CD8-positive, alpha-beta memory T cell (primary cell): ENCODE measurements at places on chromosomes 6 and 20.

- no peak for DNase-seq
Measured at GRCh38 chr6:16064671-16065072, 64.2 kb upstream of the MYLIP start.

- DNase-seq, result no peak
Measured at GRCh38 chr6:130831607-130832006, 4.4 kb downstream of the SMLR1 start.

DNA sequence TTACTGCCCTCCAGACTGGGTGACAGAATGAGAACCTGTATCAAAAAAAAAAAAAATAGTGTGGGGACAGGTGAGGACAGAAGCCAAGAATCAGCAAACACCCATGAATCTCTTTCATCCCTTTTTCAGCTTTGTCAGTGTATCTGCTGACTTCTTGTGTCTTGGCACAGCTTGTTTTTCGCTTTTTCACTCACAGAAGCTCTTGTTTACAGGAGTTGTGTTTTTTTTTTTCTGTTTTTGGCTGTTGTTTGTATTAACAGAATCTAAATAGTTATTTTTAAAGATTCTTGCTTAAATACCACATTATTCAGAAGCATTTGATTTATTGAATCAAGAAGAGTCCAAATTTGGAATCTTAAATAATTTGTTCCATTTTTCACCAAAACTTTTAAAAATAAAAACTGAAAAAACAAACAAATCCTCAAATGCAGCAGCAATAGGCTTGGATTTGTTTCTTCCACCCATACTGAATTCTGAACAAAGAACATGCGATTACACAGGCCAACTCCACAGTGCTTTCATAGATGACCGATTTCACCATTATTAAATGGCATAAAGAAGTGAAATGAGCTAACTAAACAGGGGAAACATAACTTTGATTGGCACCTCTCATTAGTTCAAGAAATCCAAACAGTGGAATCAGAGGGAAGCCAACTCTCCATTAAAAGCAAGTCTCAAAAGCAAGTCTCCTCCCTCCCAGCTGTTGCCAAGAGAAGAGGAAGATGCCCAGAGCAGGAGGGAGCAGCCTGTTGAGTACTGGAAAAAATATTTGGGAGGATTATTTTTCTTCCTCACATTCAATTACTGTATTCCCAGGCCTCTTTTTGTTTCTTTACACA, 27.2 kb upstream of the GPR63 start:
- no peak for DNase-seq

DNA sequence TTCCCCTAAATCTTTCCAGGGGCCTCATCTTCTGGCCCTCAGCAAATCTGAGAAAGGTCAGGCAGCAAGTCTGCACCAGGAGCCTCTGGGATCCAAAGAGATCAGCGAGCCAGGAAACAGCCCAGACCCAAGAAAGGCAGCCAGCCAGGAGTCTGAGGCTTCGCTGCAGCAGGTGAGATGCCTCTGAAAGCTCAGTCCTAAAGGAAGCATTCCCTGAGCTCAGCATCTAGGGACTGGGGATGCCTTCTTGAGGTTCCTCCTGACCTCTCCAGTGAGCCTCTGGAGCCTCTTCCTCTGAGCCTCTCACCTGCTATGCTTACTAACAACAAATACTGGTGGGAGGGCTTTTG, 118.8 kb upstream of the MAFB start:
- DNase-seq, result no peak

- no peak for DNase-seq
Measured at GRCh38 chr6:37321101-37321500, 32.7 kb upstream of the RNF8 start.

DNA sequence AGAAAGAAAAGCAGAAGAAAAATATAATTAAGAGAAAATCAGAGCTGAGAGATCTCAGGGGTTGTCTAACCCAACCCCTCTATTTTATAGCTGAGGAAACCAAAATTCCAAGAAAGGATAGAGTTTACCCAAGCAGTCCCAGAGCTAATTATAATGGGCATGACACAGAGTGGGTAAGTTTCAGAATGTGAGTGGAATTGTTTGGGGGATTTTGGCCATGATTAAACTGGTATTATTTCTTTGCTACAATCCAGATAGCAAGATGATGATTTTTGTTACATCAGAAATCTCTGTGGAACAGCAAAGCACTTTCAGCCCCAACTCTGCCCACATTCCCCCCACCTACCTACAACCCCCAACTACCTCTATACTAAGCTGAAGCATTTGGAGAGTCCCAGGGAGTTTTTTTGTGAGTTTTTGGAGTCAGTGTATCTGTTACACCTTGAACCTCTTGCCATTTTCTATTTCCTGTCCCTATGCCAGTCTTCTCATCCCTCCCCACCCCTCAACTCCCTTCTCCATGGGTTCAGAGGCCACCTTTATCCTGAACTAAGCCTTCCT, 24.7 kb downstream of the POFUT1 start:
- no peak for DNase-seq

DNA sequence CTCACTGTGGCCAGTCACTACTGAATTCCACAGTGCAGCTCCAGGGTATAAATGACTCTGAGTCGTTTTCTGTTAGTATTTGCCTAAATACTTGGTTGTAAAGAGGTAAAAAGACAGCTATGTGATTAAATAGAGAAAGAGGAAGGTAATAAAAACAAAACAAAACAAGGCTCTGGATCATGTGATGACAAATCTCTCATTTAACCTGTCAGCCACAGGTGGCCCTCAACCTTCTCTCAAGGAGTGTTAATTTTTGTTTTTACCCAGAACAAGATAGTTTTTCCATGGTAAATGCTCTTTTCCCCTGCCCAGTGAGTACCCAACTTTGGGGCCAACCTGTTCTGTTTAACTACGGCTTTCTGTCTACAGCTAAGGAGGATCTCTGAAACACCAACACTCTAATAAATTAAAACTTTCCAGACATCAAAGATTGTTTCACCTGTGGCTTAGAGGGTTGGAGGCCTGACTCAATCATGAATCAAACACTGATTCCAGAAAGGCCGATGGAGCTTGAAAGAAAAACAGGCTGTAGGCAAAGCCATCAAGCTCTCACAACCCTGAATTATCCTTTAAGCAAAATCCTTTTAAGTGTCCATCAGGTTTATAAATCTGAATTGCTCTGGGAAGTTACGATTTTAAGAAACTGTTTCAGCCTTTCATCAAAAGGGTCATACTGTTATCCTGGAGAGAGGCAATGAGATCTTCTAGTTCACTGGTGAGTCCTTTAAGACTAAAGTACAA, 81.5 kb upstream of the BCLAF1 start:
- DNase-seq, result no peak

GRCh38 chr20:23112595-23112994, 26.5 kb upstream of the CD93 start:
- DNase-seq, result no peak

- DNase-seq, result no peak
Measured at GRCh38 chr6:151067684-151068596, 171.8 kb upstream of the AKAP12 start.

- DNase-seq, result no peak
Measured at GRCh38 chr20:13336308-13337089, 115.4 kb downstream of the ISM1 start.

- DNase-seq, result no peak
Measured at GRCh38 chr6:147905711-147906110, 397.2 kb downstream of the SAMD5 start.

- no peak for DNase-seq
Measured at GRCh38 chr6:115612216-115612615, 448.5 kb downstream of the FRK start.
